Activated CD4-positive, alpha-beta memory T cell treated with anti-CD3 and anti-CD28 coated beads for 36 hours (primary cell): ENCODE measurements at places on chromosomes 13 and 19. TPM values are rescaled to one million over a fixed set of nuclear protein-coding genes. Genes with fewer than 3 reads are reported as not detected.

DNA sequence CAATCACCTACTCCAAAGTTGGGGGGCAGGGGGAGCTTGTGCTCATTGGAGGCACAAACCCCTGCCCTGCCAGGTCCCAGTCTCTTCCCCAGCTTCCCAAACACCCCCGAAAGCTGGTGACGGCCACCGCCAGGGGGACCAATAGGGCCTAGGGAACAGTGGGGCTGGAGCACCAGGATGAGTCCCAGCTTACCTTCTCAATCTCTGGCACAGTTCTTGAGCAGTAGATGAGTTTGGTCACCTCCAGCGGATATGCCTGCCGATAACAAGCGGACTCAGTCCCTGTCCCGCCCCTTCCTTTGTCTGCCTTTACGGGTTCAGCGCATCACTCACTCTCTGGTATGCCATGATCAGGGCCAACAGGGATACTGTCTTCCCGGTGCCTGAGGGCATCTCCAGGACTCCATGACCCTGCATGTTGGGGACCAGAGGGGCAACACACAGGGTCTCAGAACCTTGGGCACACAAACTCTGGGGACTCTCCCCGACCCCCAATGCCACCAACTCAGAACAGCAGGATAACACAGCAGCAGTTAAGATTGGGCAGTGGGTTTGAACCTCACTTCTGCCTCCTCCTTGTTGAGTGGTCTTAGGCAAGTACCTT, 1.5 kb downstream of the ERCC2 start:
- DNase-seq, result no peak

GRCh38 chr19:38496603-38497487, 63.4 kb downstream of the RYR1 start:
- no peak for DNase-seq

DNA sequence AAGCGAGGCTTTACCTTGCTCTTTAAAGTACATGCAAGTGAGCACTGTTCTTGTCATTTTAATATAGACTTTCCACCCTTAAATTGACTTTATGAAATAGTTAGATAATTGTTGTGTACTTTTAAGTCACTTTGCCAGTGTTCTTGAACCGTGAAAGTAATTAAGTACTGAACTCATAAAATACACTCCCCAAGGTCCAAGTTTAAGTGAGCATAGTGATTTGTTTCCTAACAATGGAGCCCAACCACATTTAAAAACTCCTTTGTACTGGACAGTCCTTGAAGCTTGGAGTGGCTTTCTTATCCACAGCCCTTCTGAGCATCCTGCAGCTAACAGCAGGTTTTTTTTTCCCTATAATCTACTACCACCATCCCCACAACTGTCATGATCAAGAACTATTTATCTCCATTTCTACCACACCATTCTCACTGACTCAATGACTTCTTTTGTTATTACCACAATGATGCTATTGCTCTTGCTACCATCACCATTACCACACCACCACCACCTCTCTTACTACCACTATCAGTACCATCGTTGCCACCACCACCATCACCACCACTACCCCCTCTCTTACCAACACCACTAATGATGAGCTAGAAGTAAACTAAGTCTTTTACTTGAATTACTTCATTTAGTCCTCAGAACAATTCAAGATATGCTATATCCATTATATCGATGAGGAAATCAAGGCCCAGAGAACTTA, 452.6 kb downstream of the DIAPH3 start:
- DNase-seq, result no peak

GRCh38 chr13:113792236-113792770, 33.3 kb downstream of the TMEM255B start:
- no peak for DNase-seq

GRCh38 chr13:82848766-82849165, 1033.5 kb downstream of the SLITRK1 start:
- DNase-seq, result no peak

DNA sequence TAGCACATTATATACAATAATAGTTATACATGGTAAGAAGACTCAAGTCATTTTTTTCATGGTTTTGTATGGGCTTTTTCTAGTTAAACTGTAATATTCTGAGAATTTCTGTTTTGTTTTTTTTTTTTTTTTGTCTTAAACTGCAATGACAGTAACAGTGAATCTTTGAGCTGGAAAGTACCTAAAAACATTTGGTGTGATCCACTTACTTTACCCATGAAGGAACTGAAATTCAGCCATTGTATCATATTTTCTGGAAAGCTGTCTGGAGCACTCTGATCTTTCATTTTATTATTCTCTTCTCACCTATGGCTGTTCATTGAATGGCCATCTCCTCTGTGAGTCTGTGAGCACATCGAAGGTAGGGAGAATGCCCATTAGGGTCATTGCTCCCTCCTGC, 37.8 kb downstream of the MYO16 start:
- DNase-seq, result no peak

GRCh38 chr13:50685491-50685890, 158.0 kb downstream of the DLEU7 start:
- no peak for DNase-seq

DNA sequence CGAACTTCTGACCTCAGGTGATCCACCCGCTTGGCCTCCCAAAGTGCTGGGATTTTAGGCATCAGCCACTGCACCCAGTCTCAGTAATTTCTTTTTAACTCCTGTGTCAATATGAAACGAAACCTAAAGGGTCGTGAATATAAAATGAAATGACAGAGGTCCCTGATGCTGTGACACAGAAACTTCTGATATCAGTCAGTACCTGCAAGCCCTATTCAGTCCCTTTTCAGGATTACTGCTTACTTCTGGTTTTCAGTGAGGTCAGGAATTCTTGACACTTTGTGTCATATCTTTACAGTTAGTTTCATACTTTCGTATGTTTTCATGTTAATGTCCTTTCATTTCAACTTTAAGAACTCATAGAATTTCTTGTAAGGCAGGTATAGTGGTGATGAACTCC, 58.7 kb downstream of the RNF17 start:
- DNase-seq, result peak; percentile 9

DNA sequence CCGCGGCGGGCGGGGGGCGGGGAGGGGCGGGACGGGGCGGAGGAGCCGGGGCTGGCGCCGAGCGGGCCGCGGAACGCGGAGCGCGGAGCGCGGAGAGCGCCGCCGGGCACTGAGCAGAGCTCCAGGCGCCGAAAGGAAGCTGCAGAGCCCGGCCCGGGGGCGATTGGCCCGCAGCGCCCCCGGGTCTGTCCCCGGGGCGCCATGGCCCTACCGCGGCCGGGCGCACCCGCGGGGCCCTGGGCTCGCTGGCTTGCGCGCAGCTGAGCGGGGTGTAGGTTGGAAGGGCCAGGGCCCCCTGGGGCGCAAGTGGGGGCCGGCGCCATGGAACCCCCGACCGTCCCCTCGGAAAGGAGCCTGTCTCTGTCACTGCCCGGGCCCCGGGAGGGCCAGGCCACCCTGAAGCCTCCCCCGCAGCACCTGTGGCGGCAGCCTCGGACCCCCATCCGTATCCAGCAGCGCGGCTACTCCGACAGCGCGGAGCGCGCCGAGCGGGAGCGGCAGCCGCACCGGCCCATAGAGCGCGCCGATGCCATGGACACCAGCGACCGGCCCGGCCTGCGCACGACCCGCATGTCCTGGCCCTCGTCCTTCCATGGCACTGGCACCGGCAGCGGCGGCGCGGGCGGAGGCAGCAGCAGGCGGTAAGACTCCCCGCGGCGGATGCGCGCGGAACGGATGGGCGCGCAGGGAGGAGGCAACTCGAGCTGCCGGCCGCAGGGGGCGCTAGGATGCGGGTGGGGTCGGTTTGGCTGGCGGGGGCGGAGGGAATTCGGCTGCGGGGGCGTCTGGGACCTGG, at the start of gene PDE4A:
TSS of gene PDE4A (plus strand) at position 95 of the 796 bp plus-strand sequence. CDS start at position 322, 227 bp downstream.
- DNase-seq, result peak; percentile 80

GRCh38 chr19:49368711-49369358, 5.2 kb downstream of the DKKL1 start:
- DNase-seq, result no peak

GRCh38 chr19:2041683-2042484, 9.2 kb downstream of the MKNK2 start:
- DNase-seq, result peak; percentile 100

NR2C2AP gene
- total RNA-seq, result 42.9 TPM

KLF1 gene
- 0.12 TPM for total RNA-seq

EDDM13 gene
- not detected for total RNA-seq

GJB6 gene
- total RNA-seq, result 1.9 TPM

SLC10A2 gene
- not detected for total RNA-seq
